ENCODE measurements at places on chromosomes 7 and 10.

- peak overlapping the region; percentile 87 for H3K27ac ChIP-seq
- no peaks in the 10 kb centered on the region for H3K36me3 ChIP-seq
- H3K4me1 ChIP-seq = no peaks in the 10 kb centered on the region
- DNase-seq = peak; percentile 93
- H3K4me3 ChIP-seq = no peak overlapping the region
- H3K27me3 ChIP-seq = no peaks in the 10 kb centered on the region
Measured at GRCh38 chr10:3852147-3852904, 67.3 kb upstream of the KLF6 start.

DNA sequence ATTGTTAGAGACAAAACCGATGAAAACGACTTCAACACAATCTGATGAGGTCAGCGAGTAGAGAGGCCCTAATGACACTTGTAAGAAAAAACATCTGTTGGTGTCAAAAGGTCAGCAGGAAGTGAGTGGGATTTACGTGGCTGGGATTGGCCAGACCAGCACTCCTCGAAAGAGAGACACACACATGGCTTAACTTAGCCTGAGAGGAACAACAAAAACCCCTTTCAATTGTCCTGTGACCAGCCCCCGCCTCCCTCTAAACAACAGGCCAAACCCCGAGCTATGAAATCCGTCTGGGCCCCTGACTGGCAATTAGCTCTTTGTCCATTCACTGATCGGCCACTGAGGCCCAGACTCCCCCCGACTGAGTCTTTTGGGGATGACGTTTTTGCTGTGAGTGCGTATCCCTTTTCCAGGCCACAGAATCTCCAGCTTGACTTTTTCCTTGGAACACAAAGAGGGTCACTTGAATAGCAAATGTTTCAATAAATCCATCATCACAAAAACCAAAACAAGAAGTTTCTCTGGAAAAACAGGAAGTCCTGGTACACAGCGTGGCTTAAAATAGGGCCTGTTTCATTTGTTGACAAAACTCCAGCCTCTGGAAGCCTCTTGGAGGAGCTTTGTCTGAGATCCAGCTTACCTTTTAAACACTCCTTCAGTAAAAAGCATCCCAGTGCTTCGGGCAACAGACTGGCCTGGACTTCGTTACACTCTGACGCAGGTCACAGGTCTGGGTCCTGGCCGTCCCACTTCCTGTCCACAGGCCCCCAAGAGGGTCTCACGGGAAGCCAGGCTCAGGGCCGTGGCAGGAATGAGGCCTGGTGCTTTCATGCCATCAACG is 103.0 kb downstream of the CTBP2 start:
- H3K36me3 ChIP-seq = no peaks in the 10 kb centered on the region
- H3K4me1 ChIP-seq = peaks cover 80% of the 10 kb centered on the region
- H3K27ac ChIP-seq = peak overlapping the region; percentile 86
- H3K4me3 ChIP-seq = no peak overlapping the region
- no peaks in the 10 kb centered on the region for H3K27me3 ChIP-seq

- H3K4me3 ChIP-seq = peak overlapping the region; percentile 63
- no peaks in the 10 kb centered on the region for H3K4me1 ChIP-seq
- no peaks in the 10 kb centered on the region for H3K36me3 ChIP-seq
- DNase-seq = peak; percentile 74
- no peaks in the 10 kb centered on the region for H3K27me3 ChIP-seq
- peak overlapping the region; percentile 65 for H3K27ac ChIP-seq
Measured at GRCh38 chr10:7408291-7409044, 2.4 kb downstream of the SFMBT2 start.

- no peaks in the 10 kb centered on the region for H3K36me3 ChIP-seq
- H3K4me1 ChIP-seq = no peaks in the 10 kb centered on the region
- H3K27me3 ChIP-seq = no peaks in the 10 kb centered on the region
- H3K4me3 ChIP-seq = peak within 1 kb of the TSS; percentile 71
- DNase-seq = peak; percentile 77
Measured at GRCh38 chr10:51074238-51075028, at the start of gene PRKG1. PRKG1 (plus strand) TSS chr10:51074487.

DNA sequence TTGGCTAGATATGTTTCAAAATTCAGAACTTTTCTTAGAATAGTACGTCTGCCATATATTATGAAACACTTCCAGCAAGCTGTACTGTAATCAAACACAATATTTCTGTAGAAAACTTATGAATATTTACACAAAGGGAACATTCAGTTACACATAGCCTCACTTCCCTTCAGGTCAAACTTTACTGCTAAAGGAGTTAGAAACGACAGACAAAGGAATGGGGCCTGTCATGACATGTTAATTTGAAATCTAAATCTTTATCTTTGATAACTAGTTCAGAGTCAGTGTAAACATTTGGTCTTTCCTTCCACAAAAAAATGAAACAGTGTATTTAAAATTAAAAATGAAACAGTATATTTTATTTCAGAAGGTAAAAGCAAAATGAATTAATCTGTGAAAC is 1.0 kb upstream of the CROT start:
- H3K4me3 ChIP-seq = peak overlapping the region; percentile 89
- H3K36me3 ChIP-seq = no peaks in the 10 kb centered on the region
- H3K27ac ChIP-seq = peak overlapping the region; percentile 83
- peaks cover 5% of the 10 kb centered on the region for H3K4me1 ChIP-seq
- no peaks in the 10 kb centered on the region for H3K27me3 ChIP-seq
- DNase-seq = no peak

- H3K27me3 ChIP-seq = no peaks in the 10 kb centered on the region
- H3K4me1 ChIP-seq = no peaks in the 10 kb centered on the region
- H3K36me3 ChIP-seq = no peaks in the 10 kb centered on the region
- H3K27ac ChIP-seq = no peak overlapping the region
- DNase-seq = no peak
- no peak overlapping the region for H3K4me3 ChIP-seq
Measured at GRCh38 chr10:33882996-33883395, 548.5 kb upstream of the NRP1 start.

DNA sequence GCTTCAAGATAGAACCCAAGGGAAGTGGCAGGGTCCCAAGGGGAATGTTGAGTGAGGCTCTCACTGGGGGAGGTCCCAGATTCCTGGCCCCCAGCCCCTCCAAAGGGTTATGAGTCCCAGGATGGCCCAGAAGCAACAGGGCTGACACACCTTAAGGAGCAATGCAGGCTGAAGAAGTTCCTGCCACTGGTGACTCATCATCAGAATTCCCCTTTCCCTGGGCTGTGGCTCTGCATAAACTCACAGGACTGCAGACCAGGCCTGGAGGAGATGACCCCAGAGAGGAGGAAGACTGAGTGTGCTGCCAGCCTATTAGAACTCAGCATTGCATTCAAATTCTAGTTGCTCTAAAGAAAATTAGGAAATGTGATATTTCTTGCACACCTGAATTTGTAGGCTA is 126.7 kb downstream of the DPP6 start:
- H3K27ac ChIP-seq = no peak overlapping the region
- no peaks in the 10 kb centered on the region for H3K36me3 ChIP-seq
- H3K27me3 ChIP-seq = no peaks in the 10 kb centered on the region
- no peaks in the 10 kb centered on the region for H3K4me1 ChIP-seq

- peak overlapping the region; percentile 30 for H3K27ac ChIP-seq
- DNase-seq = no peak
- no peaks in the 10 kb centered on the region for H3K36me3 ChIP-seq
- H3K27me3 ChIP-seq = no peaks in the 10 kb centered on the region
Measured at GRCh38 chr7:26155531-26156375, 3.8 kb downstream of the NFE2L3 start.

DNA sequence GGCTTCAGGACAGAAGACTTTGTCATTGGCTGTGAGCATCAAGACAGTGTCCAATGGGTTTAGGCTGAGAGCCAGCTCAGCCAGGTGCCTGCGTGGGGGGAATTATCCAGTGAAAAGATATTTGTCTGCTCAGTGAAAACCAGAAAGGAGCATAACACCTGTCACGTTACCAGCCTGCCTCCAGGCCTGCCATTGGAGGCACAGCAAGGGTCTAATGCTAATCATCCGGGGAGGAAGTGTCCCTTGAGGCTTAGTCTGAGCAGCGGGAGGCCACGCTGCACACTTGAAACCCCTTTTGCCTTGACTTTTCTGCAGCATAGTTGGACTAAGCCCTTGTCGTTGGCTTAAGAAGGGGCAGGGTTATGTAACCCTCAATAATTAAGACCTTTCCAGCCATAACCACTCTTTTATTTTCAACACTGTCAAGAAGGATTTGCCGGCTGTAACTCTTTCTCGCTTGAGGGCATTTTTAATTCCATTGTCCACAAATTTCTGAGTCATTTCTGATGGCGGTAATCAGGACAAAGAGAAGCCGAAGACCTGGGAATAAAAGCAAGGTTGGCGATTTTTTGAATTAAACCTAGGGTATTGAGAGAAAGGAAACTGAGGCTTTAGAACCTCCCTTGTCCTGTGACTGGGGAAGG is 639.6 kb upstream of the FOXK1 start:
- no peaks in the 10 kb centered on the region for H3K27me3 ChIP-seq
- H3K27ac ChIP-seq = no peak overlapping the region
- no peaks in the 10 kb centered on the region for H3K36me3 ChIP-seq
- DNase-seq = no peak

- H3K27me3 ChIP-seq = no peaks in the 10 kb centered on the region
- H3K36me3 ChIP-seq = no peaks in the 10 kb centered on the region
- DNase-seq = no peak
- no peak overlapping the region for H3K27ac ChIP-seq
- no peak overlapping the region for H3K4me3 ChIP-seq
Measured at GRCh38 chr10:75465450-75465827, 34.0 kb downstream of the LRMDA start.

- H3K36me3 ChIP-seq = no peaks in the 10 kb centered on the region
- H3K27me3 ChIP-seq = no peaks in the 10 kb centered on the region
- no peak overlapping the region for H3K4me3 ChIP-seq
- DNase-seq = no peak
Measured at GRCh38 chr7:157396316-157397035, 59.7 kb downstream of the DNAJB6 start.

GRCh38 chr7:100493476-100494264 is 9.9 kb downstream of the NYAP1 start:
- H3K4me3 ChIP-seq = peak overlapping the region; percentile 41
- H3K4me1 ChIP-seq = peaks cover 9% of the 10 kb centered on the region
- no peak overlapping the region for H3K27ac ChIP-seq
- no peaks in the 10 kb centered on the region for H3K36me3 ChIP-seq
- no peaks in the 10 kb centered on the region for H3K27me3 ChIP-seq

DNA sequence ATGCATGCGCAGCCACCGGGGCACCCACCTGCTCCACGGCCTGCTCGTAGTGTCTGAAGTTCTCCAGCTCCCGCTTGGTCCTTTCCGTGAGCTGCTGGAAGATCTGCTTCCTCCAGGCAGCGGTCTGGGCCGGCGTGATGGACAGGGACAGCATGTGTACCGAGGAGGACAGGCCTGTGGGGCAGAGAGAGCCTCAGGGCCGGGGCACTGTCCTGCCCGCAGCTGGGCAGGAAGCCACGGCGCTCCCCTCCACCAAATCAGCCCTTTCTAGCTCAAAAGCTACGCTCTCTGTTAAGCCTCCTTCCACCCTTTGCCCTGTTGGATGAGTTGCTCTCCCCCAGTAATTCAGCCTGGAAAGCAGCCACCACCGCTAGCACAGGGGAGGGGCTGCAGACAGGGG is 19.2 kb downstream of the TECPR1 start:
- H3K4me1 ChIP-seq = no peaks in the 10 kb centered on the region
- H3K4me3 ChIP-seq = no peak overlapping the region
- H3K27ac ChIP-seq = no peak overlapping the region
- H3K36me3 ChIP-seq = no peaks in the 10 kb centered on the region

DNA sequence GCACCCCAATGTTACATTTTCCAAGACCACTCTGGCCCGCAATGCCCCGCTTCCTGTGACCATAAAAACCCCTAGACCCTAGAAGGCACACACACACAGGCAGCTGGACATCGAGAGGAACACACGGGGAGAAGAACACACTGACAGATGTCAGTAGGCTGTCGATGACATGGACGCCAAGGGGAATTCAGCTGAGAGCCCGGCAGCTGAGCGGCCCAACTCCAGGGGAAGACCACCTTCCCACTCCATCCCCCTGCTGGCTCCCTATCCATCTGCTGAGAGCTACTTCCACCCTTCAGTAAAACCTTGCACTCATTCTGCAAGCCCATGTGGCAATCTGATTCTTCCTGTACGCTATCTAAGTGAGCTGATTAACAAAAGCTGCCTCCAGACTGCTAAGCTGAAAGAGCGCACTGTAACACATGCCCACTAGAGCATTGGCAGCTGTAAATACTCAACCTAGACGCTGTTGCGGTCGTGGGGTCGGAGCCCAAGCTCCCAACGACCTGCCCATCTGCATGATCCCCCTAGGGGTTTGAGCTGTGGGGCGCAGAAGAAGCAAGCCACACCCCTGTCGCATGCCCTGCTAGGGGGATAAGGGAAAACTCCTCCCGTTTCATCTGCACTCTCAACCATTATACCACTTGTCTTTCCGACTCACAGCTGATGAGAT is 843.6 kb upstream of the POT1 start:
- H3K27ac ChIP-seq = no peak overlapping the region
- DNase-seq = no peak
- no peaks in the 10 kb centered on the region for H3K27me3 ChIP-seq
- no peak overlapping the region for H3K4me3 ChIP-seq
- H3K36me3 ChIP-seq = no peaks in the 10 kb centered on the region

GRCh38 chr7:70734411-70734810 is 397.5 kb upstream of the GALNT17 start:
- no peak for DNase-seq
- no peak overlapping the region for H3K4me3 ChIP-seq
- H3K4me1 ChIP-seq = no peaks in the 10 kb centered on the region
- no peaks in the 10 kb centered on the region for H3K27me3 ChIP-seq

- H3K27ac ChIP-seq = no peak overlapping the region
- no peaks in the 10 kb centered on the region for H3K27me3 ChIP-seq
- no peaks in the 10 kb centered on the region for H3K4me1 ChIP-seq
- DNase-seq = no peak
- no peaks in the 10 kb centered on the region for H3K36me3 ChIP-seq
Measured at GRCh38 chr7:102875700-102876295, 37.0 kb upstream of the LRRC17 start.

- H3K27ac ChIP-seq = no peak overlapping the region
- no peak overlapping the region for H3K4me3 ChIP-seq
- no peak for DNase-seq
- no peaks in the 10 kb centered on the region for H3K4me1 ChIP-seq
Measured at GRCh38 chr10:88555190-88555908, 27.8 kb downstream of the RNLS start.

GRCh38 chr7:37320140-37320847 is 128.4 kb downstream of the ELMO1 start:
- no peaks in the 10 kb centered on the region for H3K36me3 ChIP-seq
- H3K27me3 ChIP-seq = no peaks in the 10 kb centered on the region
- no peak overlapping the region for H3K4me3 ChIP-seq
- no peak for DNase-seq
- H3K27ac ChIP-seq = no peak overlapping the region

DNA sequence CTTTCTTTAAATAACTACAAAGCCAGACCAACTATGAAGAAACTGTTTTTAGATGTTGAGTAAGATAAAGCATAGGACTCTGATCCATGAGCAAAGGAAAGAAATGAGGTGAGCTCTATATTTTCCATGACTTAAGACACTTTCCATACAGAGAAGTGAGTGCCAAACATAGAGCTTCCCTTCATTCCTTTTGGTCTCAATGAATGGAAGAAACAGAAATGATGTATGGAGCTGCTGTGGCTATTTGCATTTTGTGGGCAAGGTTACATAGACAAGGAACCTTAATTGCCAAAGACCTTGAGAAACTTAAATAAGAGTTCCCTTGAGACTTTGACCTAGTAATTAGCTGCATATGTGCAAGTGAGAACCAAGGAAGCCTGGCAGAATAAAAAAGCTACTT is 1152.2 kb downstream of the XPNPEP1 start:
- no peak for DNase-seq
- no peaks in the 10 kb centered on the region for H3K36me3 ChIP-seq
- no peaks in the 10 kb centered on the region for H3K27me3 ChIP-seq
- no peak overlapping the region for H3K4me3 ChIP-seq
- H3K4me1 ChIP-seq = no peaks in the 10 kb centered on the region
- no peak overlapping the region for H3K27ac ChIP-seq

Data from Peyer's patch (tissue), 4 donors.